ENCODE measurements at places on chromosomes 2 and 18.

GRCh38 chr2:182667315-182667695 is 48.8 kb upstream of the DNAJC10 start:
- DNase-seq, result no peak

DNA sequence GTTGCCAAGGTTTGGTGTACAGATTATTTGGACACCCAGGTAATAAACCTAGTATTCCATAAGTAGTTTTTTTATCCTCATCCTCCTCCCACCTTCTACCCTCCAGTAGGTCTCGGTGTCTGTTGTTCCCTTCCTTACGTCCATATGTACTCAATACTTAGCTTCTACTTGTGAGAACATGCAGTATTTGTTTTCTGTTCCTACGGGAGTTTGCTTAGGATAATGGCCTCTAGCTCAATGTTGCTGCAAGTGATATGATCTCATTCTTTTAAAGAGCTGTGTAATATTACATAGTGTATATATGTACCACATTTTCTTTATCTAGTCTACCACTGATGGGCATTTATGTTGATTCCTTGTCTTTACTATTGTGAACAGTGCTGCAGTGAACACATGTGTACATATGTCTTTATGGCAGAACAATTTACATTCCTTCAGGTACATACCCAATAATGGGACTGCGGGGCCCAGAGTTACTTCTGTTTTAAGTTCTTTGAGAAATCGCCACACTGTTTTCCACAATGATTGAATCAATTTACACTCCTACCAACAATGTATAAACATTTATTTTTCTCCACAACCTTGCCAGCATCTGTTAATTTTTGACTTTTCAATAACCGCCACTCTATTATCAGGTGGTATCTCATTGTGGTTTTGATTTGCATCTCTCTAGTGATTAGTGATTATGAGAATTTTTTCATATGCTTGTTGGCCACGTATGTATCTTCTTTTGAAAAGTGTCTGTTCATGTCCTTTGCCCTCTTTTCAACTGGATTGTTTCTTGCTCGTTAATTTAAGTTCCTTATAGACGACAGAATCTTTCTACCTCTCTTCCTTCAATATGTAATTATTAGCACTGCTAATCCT is 88.0 kb downstream of the MEMO1 start:
- no peak for DNase-seq

DNA sequence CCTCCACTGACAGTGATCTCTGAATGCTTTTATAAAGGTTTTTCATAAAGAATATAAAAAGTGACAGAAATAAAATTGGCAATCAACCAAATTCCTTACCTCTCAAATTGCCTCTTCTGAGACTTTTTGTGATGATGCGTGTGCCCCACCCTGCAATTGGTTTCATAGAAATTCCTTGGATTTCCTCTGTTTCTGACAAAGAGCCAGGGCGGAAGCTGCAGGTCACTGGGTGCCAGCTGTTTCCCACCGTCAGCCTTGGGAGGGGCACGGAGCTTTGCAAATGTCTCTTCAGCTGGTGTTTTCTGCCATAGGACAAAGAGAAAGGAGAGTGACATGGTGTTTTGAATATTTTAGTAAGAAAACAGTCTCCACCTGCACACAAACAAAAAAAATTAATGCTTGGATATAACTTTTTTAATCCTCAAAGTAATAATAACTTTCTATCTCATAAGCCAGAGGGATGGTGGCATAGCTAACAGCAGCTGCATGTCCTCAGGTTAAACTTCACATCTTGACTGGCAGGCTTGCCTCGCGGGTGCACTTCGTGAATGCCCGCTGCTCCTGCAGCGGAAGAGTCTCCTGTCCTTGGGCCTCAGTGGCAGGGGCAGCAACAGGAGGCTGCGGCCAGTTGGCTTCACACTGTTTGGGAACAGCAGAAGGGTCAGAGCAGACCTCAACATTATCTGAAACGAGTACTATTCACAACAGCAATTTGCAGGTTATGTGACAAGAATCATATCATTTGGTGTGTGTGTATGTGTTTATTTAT is 24.7 kb downstream of the AGAP1 start:
- DNase-seq, result no peak

DNA sequence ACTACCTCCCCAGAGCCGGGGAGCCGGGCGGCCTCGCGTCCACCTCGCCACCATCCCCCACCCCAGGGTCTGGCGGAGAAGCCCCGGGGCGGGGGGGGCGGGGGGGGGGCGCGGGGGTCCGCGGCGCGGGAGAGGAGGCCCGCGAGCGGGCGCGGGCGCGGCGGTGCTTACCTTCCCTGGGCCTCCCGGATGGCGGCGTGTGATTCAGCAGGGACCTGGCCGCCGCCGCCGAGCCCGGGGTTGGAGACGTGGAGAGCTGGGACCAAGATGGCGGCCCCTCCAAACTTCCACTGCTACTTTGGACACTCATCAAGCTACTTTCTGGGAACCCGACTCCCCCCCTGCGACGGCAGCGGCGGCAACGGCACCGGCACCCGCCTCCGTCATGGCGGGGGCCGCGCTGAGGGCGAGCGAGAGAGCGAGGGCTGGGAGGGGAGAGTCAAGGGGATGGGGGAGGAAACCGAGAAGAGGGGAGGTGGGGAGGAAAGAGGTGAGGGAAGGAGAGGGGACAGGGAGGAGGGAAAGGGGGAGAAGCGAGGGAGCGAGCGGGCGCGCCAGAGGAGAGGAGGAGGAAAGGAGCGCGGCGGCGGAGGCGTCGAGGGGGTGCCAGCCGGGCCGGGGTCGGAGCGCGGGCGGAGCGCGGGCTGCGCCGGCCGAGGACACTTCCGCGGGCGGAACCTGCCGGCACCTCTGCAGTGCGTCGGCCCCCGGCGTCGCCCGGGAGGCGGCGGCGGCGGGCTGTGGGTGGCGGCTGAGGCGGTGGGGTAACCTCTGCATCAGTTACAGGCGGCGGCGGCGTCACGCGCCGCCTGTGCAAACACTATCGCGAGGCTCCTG is at the start of gene TLK1:
TLK1 (minus strand) TSS at position 775 of the 837 bp plus-strand sequence; CDS start at position 310, 465 bp downstream.
- peak; percentile 76 for DNase-seq
